Right atrium auricular region (tissue), 2 donors: ENCODE measurements at places on chromosomes 7 and 10. TPM values are rescaled to one million over a fixed set of nuclear protein-coding genes. Genes with fewer than 3 reads are reported as not detected.

- DNase-seq = no peak
Measured at GRCh38 chr7:141128506-141128905, 54.6 kb downstream of the TMEM178B start.

DNA sequence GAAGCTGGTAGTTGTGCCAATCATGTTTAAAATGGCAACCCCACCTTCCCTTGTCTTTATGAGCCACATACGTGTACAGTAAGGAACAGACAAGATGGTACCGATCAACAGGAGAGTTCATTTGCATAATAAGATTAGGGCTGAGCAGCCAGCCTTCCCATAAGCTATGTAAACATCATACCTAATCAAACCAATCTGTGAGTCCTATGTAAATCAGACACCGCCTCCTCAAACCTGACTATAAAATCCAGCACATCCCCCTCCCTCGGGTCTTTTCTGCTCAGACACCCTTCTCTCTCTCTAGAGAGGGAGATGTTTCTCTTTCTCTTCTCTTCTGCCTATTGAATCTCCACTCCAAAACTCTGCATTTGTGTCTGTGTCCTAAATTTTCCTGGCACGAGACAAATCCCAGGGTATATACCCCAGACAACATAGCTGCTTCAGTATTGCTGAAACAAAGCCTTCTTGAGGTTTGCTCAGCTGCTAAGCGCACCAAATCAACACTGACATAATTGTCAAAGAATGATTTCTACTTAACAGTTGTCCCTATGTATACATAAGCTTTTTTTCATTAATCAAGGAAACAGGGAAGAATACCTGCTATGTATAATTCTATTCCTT, 279.2 kb downstream of the THSD7A start:
- no peak for DNase-seq

The GSTO2 gene
- total RNA-seq = 0.63 TPM

DNA sequence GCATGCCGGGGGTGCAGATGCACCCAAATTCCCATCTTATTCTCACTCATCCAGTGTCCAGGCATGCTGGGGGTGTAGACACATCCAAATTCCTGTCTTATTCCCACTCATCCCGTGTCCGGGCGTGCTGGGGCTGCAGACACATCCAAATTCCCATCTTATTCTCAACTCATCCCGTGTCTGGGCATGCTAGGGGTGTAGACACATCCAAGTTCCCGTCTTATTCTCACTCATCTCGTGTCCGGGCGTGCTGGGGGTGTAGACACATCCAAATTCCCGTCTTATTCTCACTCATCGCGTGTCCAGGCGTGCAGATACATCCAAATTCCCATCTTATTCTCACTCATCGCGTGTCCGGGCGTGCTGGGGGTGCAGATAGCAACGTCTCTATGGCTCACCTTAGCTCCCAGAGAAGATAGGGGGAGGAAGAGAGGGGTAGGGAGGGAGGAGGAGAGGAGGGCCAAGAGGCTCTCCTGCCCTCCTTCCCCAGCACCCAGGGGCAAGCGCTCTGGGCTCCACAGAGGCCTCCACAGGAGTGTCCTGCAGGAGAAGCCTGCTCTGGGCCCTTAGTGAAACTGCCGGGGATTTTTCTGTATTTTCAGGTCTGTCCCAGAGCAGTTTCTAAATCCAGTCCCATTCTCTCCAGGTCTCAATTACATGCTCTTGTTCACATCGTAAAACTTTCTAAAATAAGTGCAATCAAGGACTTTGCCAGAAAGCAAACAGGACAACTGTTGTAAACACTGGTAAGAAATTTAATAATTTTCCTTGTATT, 210.8 kb downstream of the DIP2C start:
- DNase-seq = no peak
